Hematopoietic multipotent progenitor cell treated with erythropoietin and hydrocortisone succinate and interleukin-3 and kit ligand, for 6 days (in vitro differentiated cells): ENCODE measurements at places on chromosomes 2 and 18.

DNA sequence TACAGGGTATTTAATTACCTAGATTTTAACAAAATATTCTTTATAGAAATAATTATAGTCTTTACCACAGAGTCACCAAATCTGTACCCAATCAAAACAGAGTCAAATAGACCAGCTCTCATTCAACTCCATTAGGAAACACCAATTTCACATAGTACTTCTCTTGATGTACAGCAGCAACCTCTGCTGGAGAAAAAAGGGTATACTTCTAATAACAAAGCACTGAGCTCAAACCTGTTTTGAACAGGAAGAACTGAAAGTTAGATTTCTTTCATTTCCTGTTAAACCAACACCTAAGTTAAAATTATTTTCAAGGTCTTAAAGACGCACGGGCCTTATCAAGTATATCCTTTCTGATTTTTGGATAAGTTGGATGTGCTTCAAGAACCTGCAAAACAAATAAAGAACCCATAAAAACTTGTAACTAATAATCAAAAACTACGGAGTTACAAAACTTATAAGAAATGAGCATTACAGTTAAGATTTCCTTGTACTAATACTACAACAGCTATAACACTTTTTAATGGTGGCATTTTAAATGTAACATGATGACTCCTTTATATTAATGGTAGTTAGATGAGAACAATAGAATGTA lies 79.0 kb downstream of the TTC21B start:
- DNase-seq, result peak; percentile 82

- DNase-seq, result no peak
Observed at GRCh38 chr2:68744366-68744912, 9.8 kb downstream of the ARHGAP25 start.

- DNase-seq, result no peak
Observed at GRCh38 chr2:64019975-64020528, 824 bp upstream of the VPS54 start.

DNA sequence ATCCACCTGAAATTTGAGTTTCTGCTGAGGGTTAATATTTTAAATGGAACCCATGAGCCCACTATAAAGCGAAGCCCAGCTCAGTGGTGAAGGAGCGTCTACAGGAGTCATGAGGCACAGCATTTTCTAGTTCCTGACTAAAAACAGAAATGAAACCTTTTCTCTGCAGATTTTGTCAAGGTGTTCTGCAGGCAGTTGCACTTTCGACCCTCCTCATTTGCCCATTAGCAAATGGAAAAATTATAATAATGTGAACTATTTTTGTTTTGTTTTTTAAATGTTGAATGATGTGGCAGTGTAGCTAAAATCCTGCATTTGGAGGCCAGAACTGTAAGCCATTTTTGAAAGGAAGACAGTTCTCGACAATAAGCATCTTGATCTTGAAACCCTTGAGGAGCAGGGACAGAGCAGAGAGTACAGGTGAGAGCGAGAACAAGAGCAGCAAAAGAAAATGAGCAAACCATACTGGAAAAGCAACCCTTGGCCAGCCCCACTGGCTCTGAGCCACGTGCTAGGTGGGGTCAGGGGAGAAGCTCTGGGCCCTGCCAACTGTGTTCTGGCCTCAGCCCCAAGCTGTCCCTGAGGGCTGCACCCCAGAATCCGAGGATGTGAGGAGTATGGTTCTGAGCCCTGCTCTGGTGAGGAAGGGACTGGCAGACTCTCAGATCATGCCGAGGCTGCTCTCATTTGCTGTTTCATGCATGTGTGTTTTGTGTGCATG lies 26.4 kb upstream of the COPS8 start:
- DNase-seq, result no peak

DNA sequence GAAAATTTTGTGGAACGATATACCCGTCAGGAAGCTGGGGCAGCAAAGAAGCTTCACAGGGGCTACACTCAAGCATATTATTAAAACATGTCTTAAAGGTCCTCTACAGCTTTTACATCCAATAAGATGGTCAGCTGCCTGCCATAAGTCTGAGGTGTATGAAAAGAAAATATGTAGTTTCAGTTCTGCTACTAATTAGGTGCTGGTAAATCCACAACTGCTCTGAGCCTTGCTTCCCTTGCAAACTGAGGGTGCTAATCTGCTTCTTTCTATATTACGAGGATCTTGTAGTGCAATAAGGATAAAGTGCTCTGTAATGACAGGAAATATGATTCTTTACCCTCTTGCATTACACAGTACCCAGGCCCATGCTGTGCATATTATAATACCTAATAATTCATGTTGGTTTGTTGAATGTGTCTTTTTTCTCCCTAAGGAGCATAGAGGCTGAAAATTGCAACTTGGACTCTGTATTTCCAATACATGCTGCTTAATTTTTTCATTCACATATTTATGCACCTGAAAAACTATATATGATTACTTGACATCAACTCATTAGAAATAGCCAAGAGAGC lies 14.5 kb upstream of the SLC8A1 start:
- no peak for DNase-seq

- no peak for DNase-seq
Observed at GRCh38 chr2:226048611-226049010, 649.1 kb downstream of the NYAP2 start.

DNA sequence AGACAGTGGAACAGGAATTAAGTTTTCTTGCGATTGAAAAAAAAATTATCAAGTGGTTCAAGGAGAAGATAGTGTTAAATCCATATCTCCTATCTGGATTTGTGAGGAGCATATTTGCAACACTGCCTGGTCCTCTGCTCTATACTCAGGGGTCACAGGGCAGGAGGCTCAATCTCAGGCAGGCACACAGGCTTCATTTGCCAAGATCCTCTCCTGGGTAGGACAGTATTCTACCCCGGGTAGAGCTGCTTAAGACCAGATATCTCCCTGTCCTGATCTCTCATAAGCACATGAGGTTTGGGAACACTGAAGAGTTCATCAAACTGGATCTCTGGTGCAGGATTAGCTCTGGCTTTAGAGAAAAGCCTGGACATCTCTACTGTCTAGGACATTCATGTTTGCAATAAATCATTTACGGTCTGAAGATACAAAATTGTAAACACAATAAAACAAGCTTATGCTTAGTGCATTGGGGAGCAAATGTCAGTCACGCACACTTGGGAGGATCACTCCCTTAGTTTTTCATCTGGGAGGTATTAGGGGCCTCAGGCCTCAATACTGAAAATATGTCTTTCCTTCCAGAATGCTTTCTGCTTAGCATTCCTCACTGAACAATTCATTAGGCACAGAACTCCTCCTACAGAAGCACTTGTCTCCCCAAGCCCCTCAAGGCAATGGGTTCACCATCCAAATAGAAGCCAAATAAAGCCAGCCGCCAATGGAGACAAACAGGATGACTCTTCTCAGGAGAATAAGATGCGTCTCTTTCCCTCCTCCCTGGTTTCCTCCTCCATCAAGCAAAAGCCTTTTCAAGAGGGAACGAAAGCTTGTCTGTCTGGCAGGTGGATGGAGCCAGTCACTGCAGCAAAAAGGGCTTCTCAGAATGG lies 34.1 kb upstream of the LCLAT1 start:
- no peak for DNase-seq

GRCh38 chr18:36360256-36360909 lies 62.9 kb downstream of the FHOD3 start:
- no peak for DNase-seq

DNA sequence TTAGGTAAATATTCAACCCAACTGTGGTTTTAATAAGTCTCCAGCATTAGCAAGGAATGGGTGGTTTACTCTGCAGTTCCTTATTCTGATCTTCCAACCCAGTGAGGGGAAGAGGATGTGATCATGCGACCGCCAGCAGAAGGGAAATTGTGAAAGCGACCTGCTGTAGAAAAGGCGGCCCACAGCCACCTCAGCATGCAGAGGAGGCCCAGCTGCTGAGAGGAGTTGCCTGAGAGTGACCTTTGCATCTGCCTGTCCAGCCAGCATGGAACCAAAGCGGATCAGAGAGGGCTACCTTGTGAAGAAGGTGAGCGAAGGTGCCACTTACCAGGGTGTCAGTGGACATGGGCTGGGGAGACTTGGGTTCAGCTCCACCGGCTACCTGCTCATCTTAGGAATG lies at the start of gene PLEK:
Gene PLEK, plus strand, starts transcription at position 196 of the 400 bp plus-strand sequence. Its CDS starts 70 bp downstream, at position 266.
- DNase-seq, result peak; percentile 84

GRCh38 chr18:9434122-9434701 lies 41.1 kb upstream of the RALBP1 start:
- no peak for DNase-seq

GRCh38 chr18:55338978-55339650 lies 248.9 kb downstream of the TCF4 start:
- DNase-seq, result peak; percentile 46

- DNase-seq, result no peak
Observed at GRCh38 chr2:182128821-182129707, 143.4 kb downstream of the PPP1R1C start.

- no peak for DNase-seq
Observed at GRCh38 chr2:215784371-215784783, 229.0 kb downstream of the MREG start.

- DNase-seq, result no peak
Observed at GRCh38 chr2:179837408-179837807, 24.0 kb downstream of the ZNF385B start.

GRCh38 chr2:239278941-239279365 lies 121.9 kb downstream of the HDAC4 start:
- peak; percentile 41 for DNase-seq

DNA sequence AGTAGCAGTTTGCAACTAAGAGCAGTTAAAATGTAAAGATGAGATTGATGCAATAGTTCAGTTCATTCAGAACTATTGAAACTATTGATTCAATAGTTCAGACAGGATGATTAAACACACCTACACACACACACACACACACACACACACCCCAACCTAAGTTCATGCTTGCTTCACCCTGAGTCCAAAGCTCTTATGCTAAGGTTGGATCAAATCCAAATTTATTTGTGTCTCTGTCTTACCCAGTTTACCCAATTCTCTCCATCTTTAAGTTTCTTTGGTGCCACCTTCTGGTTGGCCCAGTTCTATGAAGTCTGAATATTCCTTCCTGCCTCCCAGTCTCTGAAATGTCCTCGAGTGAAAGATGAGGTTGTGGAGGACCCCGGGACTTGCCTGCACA lies 5.1 kb downstream of the SERPINB8 start:
- peak; percentile 47 for DNase-seq

DNA sequence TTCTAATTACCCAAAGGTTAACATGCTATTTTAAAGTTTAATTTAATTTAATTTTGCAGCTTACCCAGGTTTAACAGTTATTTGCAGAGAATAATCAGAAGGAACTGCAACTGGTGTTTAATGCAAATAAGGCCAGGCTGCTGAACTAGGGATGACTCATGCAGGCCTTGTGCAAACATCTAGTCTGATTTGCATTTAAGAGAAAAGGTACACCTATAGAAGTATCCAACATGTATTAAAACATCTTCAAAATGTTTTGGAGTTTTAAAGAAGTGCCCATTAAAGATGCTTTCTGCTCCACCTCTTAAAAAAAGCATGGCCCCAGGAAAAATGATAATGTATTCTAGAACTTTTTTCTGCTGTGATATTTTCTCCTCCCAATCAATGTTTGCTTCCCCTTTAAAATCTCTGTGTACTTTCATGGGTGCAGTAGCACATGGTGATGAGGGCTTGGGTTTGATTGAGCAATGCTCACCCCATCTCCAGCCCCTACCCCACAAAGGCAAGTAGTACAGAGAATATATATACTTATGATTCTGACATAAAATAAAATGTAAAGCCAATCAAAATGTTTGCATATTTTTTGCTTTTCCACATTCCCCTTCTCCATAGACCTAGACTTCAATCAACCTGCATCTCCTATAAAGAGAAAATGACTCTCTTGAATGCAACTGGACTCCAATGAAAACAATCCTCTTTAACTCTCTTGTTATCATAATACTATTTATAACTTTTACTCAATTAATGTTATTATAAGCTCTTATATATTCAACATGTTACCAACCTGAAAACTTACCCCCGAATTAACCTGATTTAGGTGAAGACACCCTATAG lies 54.1 kb downstream of the ATP8B1 start:
- DNase-seq, result no peak

DNA sequence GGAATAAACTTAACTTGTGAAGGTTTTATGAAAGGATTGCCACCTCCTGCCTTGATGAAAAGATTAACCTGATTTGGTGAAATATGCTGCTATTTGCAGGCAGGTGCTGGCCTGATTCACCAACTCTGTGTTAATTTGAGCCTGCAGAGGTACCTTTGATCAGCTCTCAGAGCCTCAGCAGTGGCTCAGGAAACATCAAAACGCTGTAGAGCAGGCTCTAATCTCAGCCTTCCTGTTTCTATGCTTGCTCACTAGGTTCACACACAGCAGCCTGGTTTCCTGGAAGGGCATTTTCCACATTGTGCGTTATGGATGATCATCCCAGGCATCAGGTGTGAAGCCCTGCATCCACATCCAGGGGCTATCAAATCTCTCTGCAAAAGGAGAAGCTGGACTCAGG lies 16.9 kb downstream of the TGIF1 start:
- DNase-seq, result no peak

DNA sequence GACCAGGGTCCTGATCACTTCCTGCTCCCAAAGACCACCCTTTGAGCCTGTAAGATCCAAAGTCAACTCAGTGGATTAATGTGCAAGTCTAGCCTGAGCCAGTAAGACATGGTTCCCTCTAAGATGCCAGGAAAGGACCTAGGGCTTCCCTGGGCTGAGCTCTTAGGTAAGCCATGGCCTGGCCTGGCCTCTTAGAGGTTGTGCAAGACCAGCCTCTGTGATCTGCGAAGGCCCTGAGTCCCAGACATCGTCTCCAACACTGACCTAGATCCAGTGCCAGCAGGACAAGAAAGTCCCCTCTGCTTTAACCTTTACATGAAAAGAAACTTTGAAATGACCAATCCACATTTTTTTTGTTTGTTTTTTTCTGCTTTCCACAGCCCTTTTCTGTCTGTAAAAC lies 73.6 kb upstream of the CYP1B1 start:
- no peak for DNase-seq

GRCh38 chr18:23689031-23689615 lies at the start of gene LAMA3:
LAMA3 (plus strand) TSS chr18:23689453; CDS start chr18:23689684, 231 bp downstream.
- DNase-seq, result peak; percentile 56

DNA sequence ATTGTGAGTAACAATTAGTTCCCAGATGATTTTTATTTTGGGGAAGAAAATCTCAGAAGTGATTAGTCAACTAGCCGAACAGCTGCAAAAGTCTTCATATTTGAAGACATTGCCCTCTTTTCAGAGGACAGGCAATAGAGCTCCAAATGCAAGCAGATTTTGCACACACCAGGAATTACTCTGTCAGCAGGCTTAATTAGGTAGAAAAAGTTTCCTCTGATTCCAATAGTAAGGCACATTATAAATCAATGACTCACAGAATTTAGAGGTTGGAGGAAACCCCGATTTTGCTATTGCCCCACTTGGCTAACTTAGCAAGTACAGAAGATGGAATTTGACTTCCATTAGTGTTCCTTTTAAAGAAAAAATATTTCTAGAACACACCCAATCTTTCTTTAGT lies 30.7 kb upstream of the SCN1A start:
- DNase-seq, result no peak

DNA sequence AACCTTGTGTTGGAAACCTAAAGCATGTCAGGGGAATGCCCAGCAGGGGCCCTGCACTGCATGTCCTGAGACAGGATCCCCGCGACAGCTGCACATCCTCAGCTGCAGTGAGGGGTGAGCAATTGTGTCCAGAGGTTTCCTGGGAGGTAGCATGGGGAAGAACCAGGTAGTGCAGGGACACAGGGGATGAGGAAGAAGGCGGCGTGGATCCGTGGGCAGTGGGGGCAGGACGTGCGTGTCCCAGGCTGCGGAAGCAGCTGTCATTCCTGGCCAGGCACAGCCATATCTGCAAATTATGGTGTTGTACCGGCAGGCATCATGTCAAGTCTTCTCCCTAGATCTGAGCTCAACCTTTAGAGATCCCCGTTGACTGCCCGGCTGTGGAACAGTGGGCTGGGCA lies 238.2 kb upstream of the MYT1L start:
- DNase-seq, result no peak
